ENCODE measurements at places on chromosomes 5 and 9. TPM values are rescaled to one million over a fixed set of nuclear protein-coding genes. Genes with fewer than 3 reads are reported as not detected.

The FBLL1 gene
- 20.9 TPM for total RNA-seq

The TNPO1 gene
- total RNA-seq, result 166 TPM

The SLC36A3 gene
- not detected for total RNA-seq

The VLDLR gene
- 46.4 TPM for total RNA-seq

GRCh38 chr9:101566904-101567724 lies 27.7 kb downstream of the PPP3R2 start:
- DNase-seq, result no peak

DNA sequence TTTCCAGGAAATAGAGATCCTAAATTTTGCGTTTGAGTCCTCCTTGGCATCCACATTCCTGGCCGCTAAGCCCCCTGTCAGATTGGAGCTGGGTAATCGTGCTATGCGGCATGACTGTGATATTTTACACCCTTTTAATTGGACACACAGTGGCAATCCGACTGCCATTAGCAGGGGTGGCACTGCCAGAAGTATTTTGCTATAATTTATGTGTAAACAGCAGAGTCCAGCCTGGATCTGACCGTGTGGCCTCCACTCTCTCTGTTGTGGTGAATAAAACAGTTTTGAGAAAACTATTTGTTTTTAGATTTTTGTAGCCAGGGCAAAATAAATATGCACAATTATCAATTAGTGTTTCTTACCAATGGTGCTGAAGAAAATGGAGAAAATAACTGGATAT lies 281.0 kb upstream of the IRX2 start:
- DNase-seq, result no peak

GRCh38 chr5:57635146-57635777 lies 152.7 kb upstream of the ACTBL2 start:
- no peak for DNase-seq

- no peak for DNase-seq
These were observed 134.1 kb downstream of the NPR3 start for GRCh38 chr5:32845171-32845570.

- DNase-seq, result no peak
These were observed 83.2 kb downstream of the WNK2 start for GRCh38 chr9:93267091-93267541.

DNA sequence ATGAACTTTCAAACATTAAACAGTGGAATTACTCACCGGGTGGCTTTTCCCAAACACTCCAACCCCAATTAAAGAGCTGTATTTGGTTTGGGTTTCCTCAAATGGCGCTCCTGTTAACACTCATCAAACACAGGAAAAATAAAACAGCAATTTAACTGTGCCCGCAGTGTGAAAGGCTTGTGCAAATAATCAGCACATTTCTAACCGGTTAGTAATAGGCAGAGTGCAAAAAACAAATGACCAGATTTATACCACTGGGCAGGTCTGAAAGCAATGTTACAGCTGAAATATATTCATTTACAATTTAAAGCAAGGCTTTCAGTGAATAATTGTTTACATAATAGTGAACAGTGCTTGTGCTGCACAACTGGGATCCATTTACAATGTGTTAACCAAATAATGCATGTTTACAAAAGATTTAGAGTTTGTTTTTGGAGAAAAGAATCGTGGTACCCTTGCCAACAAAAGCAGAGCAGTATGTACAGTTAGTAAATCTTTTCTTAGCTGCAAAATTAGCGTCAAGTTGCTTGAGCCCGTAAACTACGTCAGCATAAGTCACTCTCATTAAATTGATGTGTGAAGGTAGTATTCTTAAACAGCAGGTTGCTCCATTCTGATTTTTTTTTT lies 662.9 kb upstream of the ZNF608 start:
- DNase-seq, result no peak

DNA sequence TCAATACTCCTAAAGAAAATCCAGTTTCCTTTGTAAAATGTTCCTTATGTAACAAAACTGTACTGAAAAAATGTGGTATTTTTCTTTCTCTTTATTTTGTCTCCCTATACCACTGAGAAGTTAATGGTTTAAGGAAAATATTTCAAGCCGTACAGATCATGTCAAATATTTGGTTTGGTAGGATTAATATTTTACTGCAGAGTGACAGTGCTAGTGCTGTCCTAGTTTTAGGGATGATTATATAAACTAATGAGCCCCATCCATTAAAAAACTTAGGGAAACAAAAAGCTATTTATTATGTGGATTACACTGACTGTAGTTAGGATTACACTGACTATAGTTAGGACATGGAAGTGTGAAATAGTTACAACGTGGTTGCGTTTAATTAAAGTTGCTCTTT lies 209.1 kb downstream of the CD180 start:
- DNase-seq, result no peak
